SJCRH30 (cell line): ENCODE measurements at places on chromosomes 4 and X. TPM values are rescaled to one million over a fixed set of nuclear protein-coding genes. Genes with fewer than 3 reads are reported as not detected.

DNA sequence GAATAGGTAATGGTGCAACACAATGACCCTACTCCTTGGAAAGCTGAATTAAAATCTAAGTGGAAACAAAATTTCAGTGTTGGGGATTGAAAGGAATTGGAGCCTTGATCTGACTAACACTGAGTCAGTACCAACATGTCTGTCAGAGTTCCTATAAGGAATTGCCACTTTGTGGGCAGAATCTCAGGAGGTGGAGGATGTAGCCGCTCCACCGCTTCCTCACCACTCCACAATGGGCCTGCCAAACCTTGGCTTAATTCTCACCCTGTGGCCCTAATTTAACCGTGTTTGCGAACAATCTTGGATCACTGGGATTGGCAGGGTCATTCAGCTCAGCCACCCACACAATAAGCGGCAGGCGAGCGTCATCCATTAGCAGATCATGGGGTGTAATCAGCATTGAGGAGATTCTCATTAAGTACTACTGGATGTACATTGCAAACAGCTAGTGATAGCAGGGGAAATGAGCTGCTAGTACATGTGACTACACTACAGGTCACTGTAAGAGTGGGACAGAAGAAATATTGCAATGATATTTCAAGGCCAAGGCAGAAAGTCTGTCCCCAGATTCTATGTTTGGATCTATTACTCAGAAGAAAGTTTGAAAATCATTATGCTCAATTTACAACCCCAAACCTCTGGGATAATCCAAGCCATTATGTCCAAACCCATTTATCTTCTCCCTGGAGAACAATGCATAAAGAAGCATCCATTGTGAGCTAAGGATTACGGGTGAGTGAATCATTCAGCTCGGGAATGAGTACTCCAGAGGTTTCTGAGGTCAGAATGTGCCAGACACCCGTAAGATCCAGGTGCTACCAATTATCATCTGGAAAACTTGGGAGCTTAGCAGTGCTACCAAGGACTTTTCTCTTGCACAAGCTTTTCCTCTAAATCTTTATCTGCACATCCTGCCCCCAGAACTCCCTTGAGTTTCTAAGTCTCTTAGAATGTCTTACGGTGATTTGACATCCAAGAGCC lies 5.8 kb downstream of the SRPX start:
- no peak overlapping the region for H3K4me3 ChIP-seq
- no peak overlapping the region for H3K27ac ChIP-seq
- H3K4me1 ChIP-seq = no peaks in the 10 kb centered on the region
- H3K36me3 ChIP-seq = no peaks in the 10 kb centered on the region
- DNase-seq = no peak

GRCh38 chr4:26992657-26993361 lies 132.2 kb downstream of the STIM2 start:
- no peak overlapping the region for H3K4me3 ChIP-seq
- peaks cover 5% of the 10 kb centered on the region; the same call in 1 of the 2 replicates for H3K4me1 ChIP-seq
- H3K27me3 ChIP-seq = no peaks in the 10 kb centered on the region
- no peaks in the 10 kb centered on the region for H3K36me3 ChIP-seq

GRCh38 chr4:38424151-38424871 lies 239.7 kb upstream of the KLF3 start:
- no peak overlapping the region for H3K4me3 ChIP-seq
- 0 out of 2 replicates have a peak, but pooled peaks cover 3% of the 10 kb centered on the region for H3K27me3 ChIP-seq
- H3K4me1 ChIP-seq = no peaks in the 10 kb centered on the region
- H3K27ac ChIP-seq = no peak overlapping the region
- no peaks in the 10 kb centered on the region for H3K36me3 ChIP-seq
- no peak for DNase-seq

DNA sequence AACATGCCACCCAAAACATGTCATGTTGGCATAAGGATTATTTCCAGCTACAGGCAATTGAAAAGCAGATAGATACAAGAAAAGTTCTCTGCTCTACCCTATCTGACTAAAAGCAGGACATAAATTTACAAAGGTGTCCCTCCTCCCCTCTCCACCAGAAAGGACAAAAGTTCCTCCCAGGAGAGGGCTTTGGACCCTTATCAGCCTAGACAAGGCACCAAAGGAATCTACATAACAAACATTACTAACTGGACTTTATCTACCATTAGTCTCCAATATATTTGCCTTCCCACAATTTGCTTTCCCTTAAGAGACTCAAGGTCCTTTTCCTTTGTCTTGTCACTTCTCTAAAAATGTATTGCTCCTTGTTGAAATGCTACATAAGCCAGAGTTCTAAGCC lies 55.6 kb downstream of the ADGRA3 start:
- H3K4me1 ChIP-seq = peaks cover 26% of the 10 kb centered on the region
- peaks cover 12% of the 10 kb centered on the region for H3K36me3 ChIP-seq
- no peak overlapping the region for H3K4me3 ChIP-seq
- no peaks in the 10 kb centered on the region for H3K27me3 ChIP-seq

GRCh38 chr4:1960170-1960825 lies 48.5 kb downstream of the NELFA start:
- no peak overlapping the region for H3K4me3 ChIP-seq
- H3K36me3 ChIP-seq = peaks cover 89% of the 10 kb centered on the region
- H3K27ac ChIP-seq = no peak overlapping the region
- DNase-seq = no peak
- H3K27me3 ChIP-seq = no peaks in the 10 kb centered on the region

TEX28 gene
- not detected in 2 replicates for total RNA-seq
